ENCODE measurements at places on chromosomes 4 and X. TPM values are rescaled to one million over a fixed set of nuclear protein-coding genes. Genes with fewer than 3 reads are reported as not detected.

DNA sequence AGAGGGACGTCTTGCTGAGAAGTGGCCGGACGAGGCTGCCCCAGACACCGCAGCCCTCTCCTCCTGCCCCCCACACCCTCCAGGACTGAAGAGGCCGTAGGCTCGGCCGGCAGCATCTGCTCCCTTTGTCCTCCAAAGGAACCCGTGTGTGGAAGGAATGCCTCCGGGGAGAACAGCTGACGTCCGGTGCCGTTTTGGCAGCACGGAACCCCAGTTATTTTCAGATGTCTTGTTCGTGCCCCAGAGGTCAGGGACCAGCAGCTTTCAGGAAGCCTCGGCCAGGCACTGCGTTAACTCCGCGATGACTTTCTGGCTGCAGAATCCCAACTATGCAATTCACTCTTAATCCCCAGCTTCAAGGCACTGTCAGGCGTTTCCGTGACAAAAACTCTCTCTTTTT, 10.9 kb upstream of the PPP2R3B start:
- peak; percentile 56 for DNase-seq

GRCh38 chr4:185728893-185729292, 83.1 kb downstream of the SORBS2 start:
- DNase-seq, result no peak

The DCHS2 gene
- total RNA-seq, result 0.36 TPM

DNA sequence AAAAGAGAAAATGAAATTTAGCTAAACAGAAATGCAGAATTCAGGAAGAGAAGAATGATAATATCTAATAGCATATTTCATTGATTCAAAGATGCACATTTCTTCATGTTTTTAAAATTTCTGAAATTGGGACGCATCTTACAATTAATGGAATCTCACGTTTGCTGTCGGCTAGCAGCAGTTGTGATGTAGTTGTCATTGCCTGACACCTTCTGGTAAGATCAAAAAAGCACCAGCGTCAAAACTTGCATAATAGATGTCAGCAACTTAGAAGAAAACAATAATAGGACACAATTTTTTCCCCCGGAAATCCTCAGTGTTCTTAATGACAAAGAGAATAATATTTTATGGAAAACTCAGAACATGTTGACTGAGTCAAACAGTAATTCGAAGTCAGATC, 29.8 kb upstream of the SLC7A3 start:
- no peak for DNase-seq
